Activated CD8-positive, alpha-beta memory T cell treated with anti-CD3 and anti-CD28 coated beads for 24 hours (primary cell): ENCODE measurements at places on chromosomes 2 and 18.

GRCh38 chr2:237324405-237324831 lies 89.5 kb downstream of the COL6A3 start:
- DNase-seq, result no peak

DNA sequence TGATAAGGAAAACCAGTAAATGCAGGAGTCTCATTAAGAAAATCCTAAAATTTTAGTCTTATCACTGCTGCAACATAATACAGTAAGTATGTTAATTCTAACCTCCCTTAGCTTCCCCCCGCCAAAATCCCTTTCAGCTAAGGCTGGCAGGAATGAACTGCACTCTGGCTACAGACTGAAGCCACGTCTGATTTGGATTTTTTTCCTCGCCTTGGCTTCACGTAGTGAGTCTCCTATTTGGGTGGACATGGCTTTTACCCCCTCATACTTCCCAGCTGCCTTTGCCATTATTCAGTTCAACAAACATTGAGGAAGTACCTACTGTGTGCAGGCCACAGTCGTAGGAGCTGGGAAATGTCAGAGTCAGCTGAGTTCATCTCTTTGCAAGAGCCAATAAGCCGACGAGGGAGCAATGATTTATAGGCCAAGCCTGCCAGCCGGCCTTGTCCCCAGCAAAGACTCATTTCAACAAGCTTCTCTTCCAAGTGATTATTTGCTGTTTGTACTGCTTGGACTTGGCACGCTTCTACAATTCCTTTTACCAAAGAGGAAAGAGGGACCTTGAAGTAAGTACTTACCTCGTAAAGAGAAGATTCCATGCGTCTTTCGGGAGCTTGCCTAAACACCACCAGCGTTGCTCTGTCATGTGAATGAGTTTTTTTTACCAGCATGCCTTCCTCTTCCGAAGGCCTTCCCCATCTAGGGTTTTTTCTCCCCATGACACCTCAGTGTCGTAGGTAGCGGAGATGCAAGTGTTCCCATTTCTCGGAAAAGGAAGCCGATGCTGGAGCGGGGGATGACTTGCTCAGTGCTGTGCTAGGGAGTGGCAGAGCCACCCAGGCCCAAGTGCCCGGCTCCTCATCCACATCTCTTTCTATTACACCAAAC lies 138.6 kb downstream of the KLHL29 start:
- DNase-seq, result no peak

DNA sequence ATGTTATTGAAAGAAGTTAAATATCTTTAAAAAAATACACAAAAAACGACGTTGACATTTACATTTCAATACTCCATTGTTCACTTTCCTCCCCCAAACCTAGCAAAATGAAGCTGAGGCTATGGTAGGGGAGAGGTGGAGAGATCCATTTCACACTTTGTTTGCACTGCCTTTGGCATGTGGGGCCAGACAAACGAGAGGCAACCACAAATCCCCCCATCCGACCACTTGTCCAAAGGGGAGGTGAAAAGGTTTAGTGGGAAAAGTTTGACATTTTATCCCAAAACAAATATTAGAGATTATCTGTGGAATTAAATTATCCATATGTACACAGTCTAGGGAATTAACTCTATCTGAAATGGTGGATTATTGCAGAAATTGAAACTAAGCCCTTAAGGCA lies 261.7 kb upstream of the FIGN start:
- no peak for DNase-seq

DNA sequence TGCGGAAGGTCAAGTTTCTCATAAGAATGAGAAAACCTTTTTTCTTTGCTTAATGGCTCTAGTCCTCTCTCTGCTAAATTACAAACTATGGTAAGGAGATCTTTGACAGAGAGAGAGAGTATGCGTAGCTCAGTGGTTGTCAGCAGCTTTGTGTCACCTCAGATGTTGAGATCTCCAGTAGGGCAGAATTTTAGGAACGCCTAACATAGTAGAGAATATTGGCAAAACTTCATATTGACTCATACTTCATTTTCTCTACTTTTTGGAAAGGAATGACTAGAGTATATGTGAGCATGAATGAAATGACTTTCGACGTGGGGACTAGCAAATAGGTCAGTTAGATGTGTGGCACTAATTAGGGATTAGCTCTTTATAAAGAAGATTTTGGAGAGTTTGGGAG lies 64.0 kb downstream of the WDR7 start:
- no peak for DNase-seq

GRCh38 chr2:105721991-105722511 lies 22.7 kb upstream of the NCK2 start:
- DNase-seq, result no peak

- DNase-seq, result no peak
These were observed 114.6 kb upstream of the THUMPD2 start for GRCh38 chr2:39893616-39894015.
